ENCODE measurements at places on chromosomes 1 and 21. TPM values are rescaled to one million over a fixed set of nuclear protein-coding genes. Genes with fewer than 3 reads are reported as not detected.

Gene LDLRAD1
- not detected for total RNA-seq

Gene TFF3
- total RNA-seq, result not detected

Gene INSRR
- total RNA-seq, result not detected

Gene ALG14
- total RNA-seq, result 2.1 TPM

Gene ADAMTS5
- 12.2 TPM for total RNA-seq

Gene LCE1F
- total RNA-seq, result not detected

Gene CNIH3
- total RNA-seq, result 23.5 TPM

Gene FAM167B
- total RNA-seq, result 0.20 TPM

Gene AGT
- 0.42 TPM for total RNA-seq

Gene SHISAL2A
- 0.15 TPM for total RNA-seq

Gene SLC27A3
- total RNA-seq, result 1.2 TPM

Gene LCA5L
- total RNA-seq, result 0.30 TPM

Gene NCAM2
- 3.1 TPM for total RNA-seq

Gene TNFAIP8L2
- not detected for total RNA-seq

- DNase-seq, result peak; percentile 15
These were observed at the start of gene TPM3 for GRCh38 chr1:154191990-154192461. TSS of gene TPM3 (minus strand) at chr1:154192100. CDS start at chr1:154192018, 82 bp downstream.

GRCh38 chr1:33824971-33825370 is 38.9 kb upstream of the HMGB4 start:
- DNase-seq, result no peak

- DNase-seq, result peak; percentile 86
These were observed 23.7 kb downstream of the CAMK1G start for GRCh38 chr1:209607102-209607794.

GRCh38 chr1:200653022-200653462 is 16.7 kb downstream of the DDX59 start:
- no peak for DNase-seq

- DNase-seq, result peak; percentile 2
These were observed 137.8 kb downstream of the SLC44A5 start for GRCh38 chr1:75472971-75473603.

DNA sequence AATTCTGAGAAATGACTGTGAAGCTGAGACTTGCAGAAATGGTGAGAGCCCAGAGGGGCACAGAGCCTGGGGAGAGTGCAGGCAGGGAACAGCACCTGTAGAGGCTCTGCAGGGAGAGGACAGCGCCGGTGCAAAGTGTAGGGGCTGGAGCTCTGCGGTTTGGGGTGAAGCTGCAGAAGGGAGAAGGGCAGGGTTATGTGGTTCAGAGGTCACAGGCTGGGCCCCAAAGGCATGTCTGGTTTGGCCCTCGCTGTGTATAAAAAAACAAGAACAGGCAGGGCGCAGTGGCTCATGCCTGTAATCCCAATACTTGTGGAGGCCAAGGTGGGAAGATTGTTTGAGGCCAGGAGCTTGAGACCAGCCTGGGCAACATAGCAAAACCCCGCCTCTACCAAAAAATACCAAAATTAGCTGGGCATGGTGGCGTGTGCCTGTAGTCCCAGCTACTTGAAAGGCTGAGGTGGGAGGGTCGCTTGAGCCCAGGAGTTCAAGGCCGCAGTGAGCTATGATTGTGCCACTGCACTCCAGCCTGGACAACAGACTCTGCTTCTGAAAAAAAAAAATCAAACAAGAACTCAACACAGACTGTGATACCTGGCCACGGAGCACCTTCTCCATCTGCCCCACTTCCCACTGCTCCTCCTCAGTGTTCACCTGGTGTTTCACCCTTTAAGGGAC is 29.1 kb downstream of the SERINC2 start:
- no peak for DNase-seq

- DNase-seq, result no peak
These were observed 286.8 kb upstream of the DUSP10 start for GRCh38 chr1:222028676-222029075.

DNA sequence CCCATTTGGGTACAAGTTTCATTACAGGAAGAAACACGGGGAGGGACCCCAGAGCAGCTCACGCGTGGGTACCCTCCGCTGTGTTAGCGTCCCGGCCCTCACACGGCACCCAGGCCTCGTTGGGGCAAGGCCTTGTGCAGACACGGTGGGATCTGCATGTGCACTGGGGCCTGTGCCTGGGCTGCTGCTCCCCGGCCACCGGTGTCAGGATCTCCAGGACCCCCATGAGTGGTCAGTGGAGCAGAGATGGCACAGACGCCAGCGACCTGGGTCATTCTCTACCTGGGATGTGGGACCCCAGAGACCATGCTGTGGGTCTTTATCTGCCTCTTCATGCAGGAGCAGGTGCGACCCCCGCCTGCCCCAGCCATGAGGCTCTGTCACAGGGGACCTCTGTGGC is 5.4 kb upstream of the SAMD11 start:
- no peak for DNase-seq

GRCh38 chr21:36882776-36883175 is 83.7 kb downstream of the HLCS start:
- DNase-seq, result no peak

GRCh38 chr21:37087188-37087587 is 14.1 kb downstream of the TTC3 start:
- DNase-seq, result peak; percentile 52

- DNase-seq, result peak; percentile 81
These were observed 1.0 kb downstream of the PLEKHG5 start for GRCh38 chr1:6490181-6491080.

- no peak for DNase-seq
These were observed 419 bp upstream of the TSEN15 start for GRCh38 chr1:184051138-184051484.

DNA sequence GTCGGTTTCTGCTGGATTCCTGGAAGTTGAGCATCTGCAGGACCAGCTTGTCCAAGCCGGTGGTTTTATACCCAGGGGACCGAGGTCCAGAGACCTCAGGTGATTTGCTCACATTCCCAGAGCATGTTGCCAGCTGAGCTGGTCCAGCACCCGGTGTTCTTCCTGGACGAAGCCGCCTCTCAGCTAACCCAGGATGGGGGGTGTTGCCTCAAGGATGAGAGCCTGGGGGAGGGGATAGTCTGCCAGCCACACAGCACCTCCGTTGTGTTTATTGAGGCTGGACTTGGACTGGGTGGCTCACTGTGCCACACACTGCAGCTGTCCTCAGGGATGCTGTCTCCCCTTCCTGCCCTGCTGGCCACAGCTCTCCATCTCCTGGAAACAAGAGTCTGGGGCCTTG is 1.5 kb downstream of the TMEM201 start:
- DNase-seq, result no peak

DNA sequence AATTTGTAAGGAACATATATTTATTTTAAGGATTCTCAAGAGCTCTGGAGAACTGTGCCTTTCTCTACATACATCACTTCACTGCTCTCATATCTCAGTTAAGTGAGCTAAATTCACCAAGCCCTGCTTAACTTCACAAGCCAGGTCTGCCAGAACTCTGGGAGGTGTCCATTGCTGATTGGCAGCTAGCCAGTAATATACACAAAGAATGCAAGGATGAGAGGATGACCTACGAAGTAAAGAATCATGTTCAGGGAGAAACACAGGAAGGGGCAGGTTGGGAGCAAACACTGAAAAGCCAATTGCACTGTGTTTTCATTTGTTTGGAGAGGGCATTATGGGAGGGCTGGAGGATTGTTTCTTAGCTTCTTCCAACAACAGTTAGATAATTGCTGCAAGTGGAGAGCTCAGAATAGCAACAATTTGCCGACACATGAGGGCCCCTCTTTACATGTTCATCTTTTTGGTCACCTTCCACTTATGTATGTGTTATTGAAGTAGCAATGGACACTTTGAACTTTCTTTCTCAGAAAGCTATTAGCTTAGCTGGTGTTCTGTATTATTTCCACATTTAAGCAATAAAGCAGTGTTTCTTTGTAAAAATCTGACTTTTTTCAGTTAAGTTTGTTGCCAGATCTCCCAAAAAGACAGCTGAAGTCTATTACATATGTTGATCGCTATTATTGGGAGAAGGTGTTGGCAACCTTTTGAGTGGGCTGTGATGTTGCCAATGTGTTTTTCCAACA is 254.8 kb downstream of the LTN1 start:
- DNase-seq, result peak; percentile 32

- DNase-seq, result no peak
These were observed 32.7 kb upstream of the CD2 start for GRCh38 chr1:116721451-116722007.

DNA sequence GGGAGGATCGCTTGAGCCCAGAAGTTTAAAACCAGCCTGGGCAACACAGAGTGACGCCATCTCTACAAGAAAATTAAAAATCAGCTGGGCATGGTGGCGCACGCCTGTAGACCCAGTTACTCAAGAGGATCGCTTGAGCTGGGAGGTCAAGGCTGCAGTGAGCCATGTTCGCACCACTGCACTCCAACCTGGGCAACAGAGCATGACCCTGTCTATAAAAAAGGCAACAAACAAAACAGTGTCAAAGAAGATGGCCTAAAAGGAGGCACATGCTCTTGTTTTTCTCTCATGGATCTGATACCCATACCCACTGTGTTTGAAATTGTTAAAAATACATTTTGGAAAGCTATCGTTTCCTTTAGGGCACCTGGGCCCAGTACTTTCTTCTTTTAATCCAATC is 191.7 kb downstream of the SLC45A1 start:
- DNase-seq, result no peak

- DNase-seq, result no peak
These were observed 42.4 kb upstream of the GADD45A start for GRCh38 chr1:67642629-67643028.

GRCh38 chr1:36159614-36160387 is 3.8 kb downstream of the MAP7D1 start:
- DNase-seq, result no peak

GRCh38 chr1:183622013-183622412 is 13.6 kb downstream of the ARPC5 start:
- no peak for DNase-seq

DNA sequence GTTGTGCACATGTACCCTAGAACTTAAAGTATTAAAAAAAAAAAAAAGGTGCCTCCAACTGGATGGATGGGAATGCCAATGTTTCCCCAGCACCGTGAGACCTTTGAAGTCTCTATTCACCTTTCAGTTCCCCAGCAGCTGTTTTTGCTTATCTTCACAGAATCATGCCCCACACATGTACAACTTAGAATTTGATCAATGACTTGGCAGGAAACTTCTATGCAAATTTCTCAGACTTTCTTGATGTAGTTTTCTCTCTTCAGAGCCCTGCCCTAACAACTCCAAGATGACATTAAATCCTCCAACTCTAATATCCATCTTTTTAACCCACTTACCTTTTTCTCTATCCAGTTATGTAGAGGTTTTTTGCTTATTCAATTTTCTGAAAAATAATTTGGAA is 144.3 kb downstream of the PLPPR5 start:
- DNase-seq, result no peak

- DNase-seq, result no peak
These were observed at the start of gene UBASH3A for GRCh38 chr21:42403611-42404231. TSS of gene UBASH3A (plus strand) at chr21:42403902. CDS start at chr21:42403946, 44 bp downstream.

DNA sequence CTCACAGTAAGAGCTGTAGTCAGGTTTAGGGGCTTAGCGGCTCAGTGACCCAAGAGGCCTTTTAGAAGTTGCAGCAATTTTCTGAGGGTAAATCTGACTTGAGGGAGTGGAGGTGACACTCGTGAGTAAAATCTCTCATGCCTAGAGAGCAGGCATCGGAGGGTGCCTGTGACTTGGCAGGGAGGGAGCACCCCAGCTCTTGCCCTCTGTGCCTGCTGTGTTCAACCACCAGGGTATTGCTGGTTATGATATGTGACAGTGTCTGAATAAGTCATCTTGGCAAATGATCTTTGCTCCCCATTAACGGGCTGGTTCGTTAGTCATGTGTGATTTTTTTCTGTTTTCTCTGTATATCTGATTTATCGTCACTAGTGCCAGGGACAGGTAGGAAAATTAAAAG is 5.9 kb downstream of the MAN1C1 start:
- DNase-seq, result no peak

- DNase-seq, result peak; percentile 78
These were observed 15.8 kb downstream of the SNX7 start for GRCh38 chr1:98677288-98677687.

GRCh38 chr1:114609026-114609425 is 27.6 kb upstream of the BCAS2 start:
- no peak for DNase-seq

DNA sequence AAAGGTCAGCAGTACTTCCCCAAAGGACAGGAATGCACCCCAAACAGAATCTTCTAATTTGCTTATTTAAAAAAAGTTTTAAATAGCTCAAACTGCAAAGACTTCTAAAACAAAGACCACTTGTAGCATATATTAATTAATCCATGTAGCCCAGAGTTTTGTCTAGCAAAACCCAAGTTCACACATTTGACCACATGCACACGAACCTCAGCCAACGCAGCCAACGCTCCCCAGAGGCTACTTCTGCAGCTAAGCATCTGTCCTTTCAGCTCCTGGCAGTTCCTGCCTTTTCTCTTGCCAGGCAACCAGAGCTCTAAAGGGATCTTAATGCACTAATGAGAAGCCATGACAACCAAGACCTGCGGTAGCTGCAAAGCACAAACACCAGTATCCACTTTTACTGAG is 89.6 kb downstream of the RERE start:
- no peak for DNase-seq

GRCh38 chr1:204149107-204149506 is 2.7 kb downstream of the ETNK2 start:
- peak; percentile 22 for DNase-seq

DNA sequence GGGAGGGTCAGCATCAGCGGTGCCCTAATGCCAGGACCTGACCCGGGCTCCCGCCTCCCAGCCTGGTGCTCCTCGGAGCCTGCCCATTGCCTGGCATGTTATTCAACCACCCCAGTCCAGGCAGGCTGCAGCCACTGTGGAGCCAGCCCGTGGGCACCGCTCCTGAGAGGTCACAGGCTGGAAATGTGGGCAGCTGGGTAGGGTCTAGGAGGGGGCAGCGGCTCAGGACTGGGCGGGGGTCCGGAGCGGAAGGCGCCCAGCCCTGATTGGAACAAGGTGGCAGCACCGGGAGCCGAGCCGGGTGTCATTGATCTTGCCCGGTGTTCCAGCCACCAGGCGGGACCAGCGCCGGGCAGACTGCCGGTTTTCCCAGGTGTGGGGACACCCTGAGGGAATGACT is 12.7 kb upstream of the RUNX3 start:
- no peak for DNase-seq

DNA sequence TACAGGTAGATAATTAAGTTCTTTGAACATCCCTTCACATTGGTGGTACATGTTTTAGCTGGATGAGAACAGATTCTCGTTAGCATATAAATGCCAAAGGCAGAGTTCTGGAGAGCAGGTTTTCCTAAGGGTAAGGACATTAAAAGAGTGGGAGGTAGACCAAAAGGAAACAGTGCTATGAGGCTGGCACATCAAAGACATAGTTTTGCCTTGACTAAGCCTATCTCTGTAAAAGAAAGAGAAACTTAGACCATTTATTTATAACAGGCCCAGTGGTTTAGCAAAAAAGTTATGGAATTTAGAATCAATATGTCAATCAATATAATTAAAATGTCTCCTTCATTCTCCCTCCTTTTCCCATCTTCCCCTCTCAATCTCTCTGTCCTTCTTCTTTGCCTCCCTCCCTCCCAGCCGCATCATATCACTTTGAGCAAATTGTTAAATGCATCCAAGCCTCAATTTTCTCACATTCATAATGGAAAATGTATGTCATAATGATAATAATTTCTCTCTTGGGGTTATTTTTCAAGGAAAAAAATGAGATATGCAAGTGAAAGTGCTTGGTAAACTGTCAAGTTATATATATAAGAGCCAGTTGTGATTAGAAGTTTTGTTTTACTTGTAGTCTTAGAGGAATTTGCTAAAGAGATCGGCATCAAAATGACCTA is 209.9 kb upstream of the SGIP1 start:
- DNase-seq, result peak; percentile 53
